Activated CD8-positive, alpha-beta T cell treated with anti-CD3 and anti-CD28 coated beads, Interleukin-2, amount 10 ng/mL, durations not matched to agents 7 days and 5 days (primary cell): ENCODE measurements at places on chromosomes 5 and 9. TPM values are rescaled to one million over a fixed set of nuclear protein-coding genes. Genes with fewer than 3 reads are reported as not detected.
A peak's percentile ranks its signal among the peaks of the same experiment; 100 is the strongest.

DNA sequence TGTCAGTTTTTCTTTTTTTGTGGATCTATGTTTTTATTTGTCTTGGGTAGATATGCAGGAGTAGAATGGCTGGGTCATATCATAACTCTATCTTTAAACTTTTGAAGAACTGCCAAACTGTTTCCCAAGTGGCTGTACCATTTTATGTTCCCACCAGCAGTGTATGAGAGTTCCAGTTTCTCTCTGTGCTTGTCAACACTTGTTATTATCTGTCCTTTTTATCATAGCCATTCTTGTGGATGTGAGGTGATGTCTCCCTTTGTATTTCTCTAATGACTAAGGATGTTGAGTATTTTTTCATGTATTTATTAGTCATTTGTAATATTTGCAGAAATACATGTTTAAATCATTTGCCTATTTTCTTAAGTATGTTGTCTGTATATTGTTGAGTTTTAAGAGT is 17.4 kb upstream of the FAT2 start:
- H3K27ac ChIP-seq, result no peak overlapping the region
- no peaks in the 10 kb centered on the region for H3K36me3 ChIP-seq
- no peak overlapping the region for H3K4me3 ChIP-seq
- H3K4me1 ChIP-seq, result peaks cover 11% of the 10 kb centered on the region

DNA sequence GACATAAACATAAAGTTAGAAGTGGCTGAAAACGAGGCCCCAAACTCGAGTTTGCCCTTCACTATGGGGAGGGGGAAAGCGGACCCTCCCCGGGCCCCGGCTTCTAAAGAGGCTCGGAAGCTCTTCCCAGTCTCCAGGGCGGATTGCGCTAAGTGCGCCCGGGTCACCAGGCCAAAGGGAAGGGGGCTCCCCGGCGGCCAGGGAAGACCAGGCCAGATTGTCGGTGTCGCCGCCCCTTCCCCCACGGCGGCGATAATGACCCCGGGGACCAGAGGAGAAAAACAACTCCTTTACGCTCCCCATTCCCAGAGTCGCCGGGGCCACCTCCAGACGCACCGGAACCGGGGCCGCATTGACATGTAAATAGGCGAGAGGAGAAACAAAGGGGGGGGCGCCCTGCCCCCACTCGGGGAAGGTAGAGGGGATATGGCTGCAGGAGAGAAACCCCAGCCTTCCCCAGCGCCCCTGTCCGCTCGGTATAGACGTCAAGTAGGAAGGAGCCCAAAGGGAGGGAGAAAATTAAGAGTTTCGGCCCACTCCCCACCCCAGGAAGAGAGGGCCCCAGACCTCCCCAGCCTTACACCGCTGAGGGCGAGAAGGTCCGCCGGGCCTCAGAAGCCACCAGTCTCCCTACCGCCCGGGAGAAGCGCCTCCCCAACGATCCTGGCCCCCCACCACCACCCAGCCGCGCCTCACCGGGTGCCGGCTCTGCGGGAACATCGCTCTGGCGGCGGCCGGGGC is 1.7 kb downstream of the TLE1 start:
- H3K27ac ChIP-seq, result no peak overlapping the region
- H3K27me3 ChIP-seq, result peaks cover 25% of the 10 kb centered on the region
- peaks cover 4% of the 10 kb centered on the region for H3K36me3 ChIP-seq
- H3K4me3 ChIP-seq, result peak overlapping the region; percentile 54
- H3K4me1 ChIP-seq, result peaks cover 25% of the 10 kb centered on the region

- no peaks in the 10 kb centered on the region for H3K36me3 ChIP-seq
- no peaks in the 10 kb centered on the region for H3K4me1 ChIP-seq
- H3K4me3 ChIP-seq, result no peak overlapping the region
- no peak overlapping the region for H3K27ac ChIP-seq
- DNase-seq, result no peak
Observed at GRCh38 chr5:109313127-109313526, 96.6 kb downstream of the PJA2 start.

DNA sequence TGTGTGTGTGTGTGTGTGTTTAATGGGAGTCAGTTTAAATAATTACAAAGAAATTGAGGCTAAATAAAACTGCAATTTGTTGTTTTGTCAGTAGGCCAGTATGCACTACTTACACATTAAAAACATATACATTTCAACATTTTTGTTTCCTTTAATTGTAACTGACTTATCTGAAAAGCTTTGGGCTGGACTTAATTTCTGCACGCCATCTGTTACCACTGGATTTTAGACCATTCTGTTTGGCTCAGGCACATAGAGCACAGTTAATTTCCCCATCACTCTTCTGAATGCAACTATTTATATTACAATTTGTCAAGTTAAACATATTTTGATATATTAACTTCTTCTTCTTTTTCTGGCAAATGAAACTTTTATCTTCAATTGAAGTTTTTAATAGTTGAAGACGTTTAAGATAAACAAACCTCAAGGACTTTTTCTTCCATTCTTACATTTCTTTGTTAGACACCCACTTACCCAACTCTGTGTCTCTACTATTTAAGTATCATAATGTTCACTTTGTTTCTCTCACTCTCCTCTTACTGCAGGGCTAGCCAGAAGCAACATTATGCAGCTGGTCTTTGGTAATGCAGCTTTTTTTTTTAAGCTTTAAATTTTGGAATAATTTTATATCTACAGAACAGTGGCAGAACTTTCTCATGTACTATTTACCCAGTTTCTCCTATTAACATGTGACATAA is 253.4 kb upstream of the ANKH start:
- H3K36me3 ChIP-seq, result no peaks in the 10 kb centered on the region
- no peak overlapping the region for H3K27ac ChIP-seq
- H3K4me3 ChIP-seq, result no peak overlapping the region
- H3K27me3 ChIP-seq, result no peaks in the 10 kb centered on the region
- no peaks in the 10 kb centered on the region for H3K4me1 ChIP-seq

DNA sequence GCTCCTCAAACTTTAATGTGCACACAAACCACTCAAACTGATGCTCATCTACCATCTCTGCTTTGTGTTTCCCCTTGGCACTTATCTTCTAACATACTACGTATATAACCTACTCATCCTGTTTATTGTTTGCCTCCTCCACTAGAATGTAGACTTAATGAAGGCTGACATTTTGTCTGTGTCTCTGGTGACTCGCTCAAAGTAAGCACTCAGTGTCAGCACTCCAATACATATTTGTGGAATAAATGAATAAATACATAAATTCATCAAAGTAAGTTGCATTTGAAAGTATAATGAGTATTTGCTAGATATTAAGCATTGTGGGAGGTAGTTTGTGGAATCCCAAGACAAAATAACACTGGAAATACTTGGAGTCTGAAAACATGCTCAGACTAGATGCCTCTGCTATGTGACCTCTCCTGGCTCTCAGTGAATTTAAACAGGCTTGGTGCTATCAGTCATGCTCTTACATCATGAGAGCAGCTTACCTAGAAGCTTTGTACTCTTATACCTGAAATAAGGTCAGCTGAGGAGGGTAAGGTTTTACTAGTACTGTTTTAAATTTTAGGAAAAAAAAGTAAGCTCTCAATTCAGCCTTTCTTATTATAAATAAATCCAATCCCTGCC is 37.0 kb upstream of the RANBP6 start:
- H3K4me3 ChIP-seq, result no peak overlapping the region
- H3K36me3 ChIP-seq, result no peaks in the 10 kb centered on the region
- no peak for DNase-seq
- peaks cover 6% of the 10 kb centered on the region for H3K27me3 ChIP-seq
- H3K4me1 ChIP-seq, result peaks cover 9% of the 10 kb centered on the region

DNA sequence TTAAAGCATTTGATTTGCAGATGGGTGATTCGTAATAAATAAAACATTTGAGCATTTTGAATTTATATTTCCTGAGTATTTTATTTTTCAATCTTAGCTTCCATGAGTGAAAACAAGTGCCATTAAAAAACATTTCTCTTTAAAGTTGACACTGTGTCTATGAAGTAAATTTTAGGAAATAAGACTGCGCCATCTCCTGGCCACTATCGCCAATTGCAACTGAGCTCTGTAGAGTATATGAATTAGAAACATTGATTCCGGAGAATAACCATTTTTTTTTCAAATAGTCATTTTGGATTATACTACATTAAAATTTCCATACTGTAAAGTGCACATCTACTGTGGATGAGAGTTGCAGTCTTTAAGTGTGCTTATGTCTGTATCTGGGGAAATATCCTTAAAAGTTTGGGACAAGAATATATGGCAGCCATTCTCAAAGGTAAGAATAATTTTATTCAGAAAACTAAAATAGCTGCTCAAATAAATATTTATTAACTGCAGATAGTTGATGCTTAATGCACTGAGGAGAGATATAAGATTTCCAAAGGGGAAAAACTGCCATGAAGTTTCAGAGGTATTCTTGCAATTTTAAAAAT is 5.9 kb downstream of the DMRTA1 start:
- peaks cover 2% of the 10 kb centered on the region for H3K4me1 ChIP-seq
- H3K4me3 ChIP-seq, result no peak overlapping the region
- H3K27me3 ChIP-seq, result peaks cover 27% of the 10 kb centered on the region
- DNase-seq, result peak; percentile 61
- no peaks in the 10 kb centered on the region for H3K36me3 ChIP-seq

DNA sequence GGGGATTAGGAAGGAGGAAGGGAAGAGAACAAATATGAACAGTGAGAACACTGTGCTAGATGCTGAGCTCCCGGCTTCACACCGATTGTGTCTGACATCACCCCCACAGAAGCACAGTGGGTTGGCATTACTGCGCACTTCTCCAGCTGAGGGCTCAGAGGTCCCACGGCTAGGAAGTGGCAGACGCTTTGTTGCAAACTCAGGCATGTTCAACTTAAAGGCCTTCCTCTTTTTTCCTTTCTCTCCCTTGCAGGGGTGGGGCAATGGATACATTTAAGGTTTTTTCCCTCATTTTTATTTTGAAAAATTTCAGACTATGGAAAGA is 15.5 kb upstream of the SHB start:
- H3K36me3 ChIP-seq, result no peaks in the 10 kb centered on the region
- DNase-seq, result no peak
- no peak overlapping the region for H3K27ac ChIP-seq
- no peak overlapping the region for H3K4me3 ChIP-seq
- H3K27me3 ChIP-seq, result peaks cover 14% of the 10 kb centered on the region

- peaks cover 42% of the 10 kb centered on the region for H3K4me1 ChIP-seq
- no peaks in the 10 kb centered on the region for H3K27me3 ChIP-seq
- no peak overlapping the region for H3K4me3 ChIP-seq
- no peak for DNase-seq
- peaks cover 3% of the 10 kb centered on the region for H3K36me3 ChIP-seq
- no peak overlapping the region for H3K27ac ChIP-seq
Observed at GRCh38 chr5:68345582-68345981, 130.0 kb downstream of the PIK3R1 start.

GRCh38 chr9:93089481-93089991 is 6.5 kb upstream of the CARD19 start:
- no peak for DNase-seq
- H3K4me1 ChIP-seq, result peaks cover 53% of the 10 kb centered on the region
- peaks cover 54% of the 10 kb centered on the region for H3K36me3 ChIP-seq
- no peaks in the 10 kb centered on the region for H3K27me3 ChIP-seq
- H3K27ac ChIP-seq, result no peak overlapping the region

DNA sequence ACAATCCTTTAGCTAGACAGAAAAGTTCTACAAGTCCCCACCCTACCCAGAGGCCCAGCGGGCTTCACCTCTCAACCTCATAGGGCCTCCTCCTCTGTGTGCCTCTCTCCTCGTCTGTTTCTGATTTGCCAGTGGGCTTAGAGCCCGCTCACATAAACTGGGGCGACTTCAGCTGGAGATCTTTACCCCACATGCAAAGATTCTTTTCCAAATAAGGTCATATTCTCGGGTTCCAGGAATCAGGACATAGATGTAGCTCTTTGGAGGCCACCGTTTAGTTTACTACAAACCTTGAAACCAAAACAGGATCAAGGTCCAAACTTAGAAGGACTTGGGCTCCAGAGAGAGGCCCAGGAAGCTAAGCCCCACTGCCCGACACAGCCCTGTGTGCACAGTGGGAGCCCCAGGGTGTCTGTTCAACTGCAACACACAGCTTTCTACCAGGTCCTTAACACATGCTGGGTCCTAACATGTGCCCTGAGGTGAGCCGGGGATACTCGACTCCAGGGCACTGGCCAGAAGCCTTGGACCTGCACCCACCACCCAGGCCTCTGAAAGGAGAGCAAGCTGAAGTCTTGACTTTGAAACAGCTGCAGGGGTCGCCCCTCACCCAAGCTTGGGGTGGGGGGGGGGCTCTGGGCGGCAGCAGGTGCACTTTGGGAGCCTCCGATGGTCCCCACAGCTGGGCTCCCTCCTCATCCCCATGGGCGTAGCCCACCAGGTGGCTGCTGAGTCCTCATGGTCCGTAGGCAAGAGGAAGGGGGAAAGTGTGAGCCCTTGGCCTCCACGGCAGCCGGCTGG is 26.8 kb upstream of the SLC12A7 start:
- H3K4me3 ChIP-seq, result no peak overlapping the region
- H3K27ac ChIP-seq, result no peak overlapping the region
- H3K36me3 ChIP-seq, result no peaks in the 10 kb centered on the region
- no peak for DNase-seq
- peaks cover 12% of the 10 kb centered on the region for H3K4me1 ChIP-seq
- peaks cover 3% of the 10 kb centered on the region for H3K27me3 ChIP-seq

DNA sequence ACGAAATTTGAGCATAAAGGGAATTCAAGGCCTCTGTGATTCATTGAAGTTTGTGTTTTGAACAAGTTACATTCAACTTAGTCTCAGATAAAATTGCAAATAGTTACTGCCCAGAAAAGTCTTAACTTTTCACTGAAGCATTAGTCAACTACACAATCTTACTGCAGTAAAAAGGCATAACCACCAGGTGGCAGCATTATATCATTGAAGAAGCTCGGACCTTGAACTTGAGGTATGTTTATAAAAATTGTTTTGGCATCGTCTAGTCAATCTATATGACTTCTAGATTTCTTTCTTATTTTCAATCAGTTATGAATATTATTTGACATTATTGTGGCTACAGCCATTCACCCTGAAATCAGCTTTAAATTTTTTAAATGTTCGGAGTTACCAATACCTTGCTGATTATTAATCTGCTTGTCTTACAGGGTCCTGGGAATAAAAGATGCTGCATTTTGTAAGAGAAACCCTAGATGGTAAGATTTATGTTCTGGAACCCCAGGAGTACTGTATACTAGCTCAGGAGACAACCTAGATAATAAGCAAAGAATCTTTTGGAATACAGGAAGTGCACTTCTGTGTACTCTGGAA is 83.9 kb upstream of the GRAMD2B start:
- peak; percentile 73 for DNase-seq
- no peak overlapping the region for H3K27ac ChIP-seq
- H3K36me3 ChIP-seq, result no peaks in the 10 kb centered on the region
- no peak overlapping the region for H3K4me3 ChIP-seq

DNA sequence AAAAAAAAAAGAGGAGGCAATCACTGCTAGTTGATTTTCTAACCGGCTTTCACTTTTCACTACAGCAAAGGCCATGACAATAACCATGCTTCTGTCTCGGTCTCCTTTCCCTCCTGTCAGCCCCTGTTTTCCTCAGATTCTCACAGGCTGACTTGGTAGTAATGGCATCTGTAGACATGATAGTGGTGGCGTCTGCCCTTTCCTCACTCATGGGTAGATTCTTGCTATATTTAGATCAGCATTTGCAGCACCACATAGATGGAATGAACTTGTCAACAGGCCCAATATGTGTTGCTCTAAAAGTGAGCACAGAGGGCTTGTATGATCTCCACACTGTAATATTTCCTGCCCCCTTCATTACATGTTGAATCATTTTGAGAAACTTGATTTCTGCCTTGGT is 120.3 kb upstream of the FTMT start:
- H3K27ac ChIP-seq, result no peak overlapping the region
- H3K4me3 ChIP-seq, result no peak overlapping the region
- no peaks in the 10 kb centered on the region for H3K27me3 ChIP-seq

- H3K4me1 ChIP-seq, result peaks cover 46% of the 10 kb centered on the region
- peak; percentile 44 for DNase-seq
- H3K36me3 ChIP-seq, result peaks cover 11% of the 10 kb centered on the region
- H3K27ac ChIP-seq, result peak overlapping the region; percentile 95
Observed at GRCh38 chr9:125189011-125189360, 617 bp downstream of the PPP6C start.

Gene SLC25A2
- total RNA-seq, result 0.84 TPM

Gene KCNMB1
- total RNA-seq, result not detected

Gene MEF2C
- total RNA-seq, result 0.13 TPM

Gene PCDHB8
- not detected for total RNA-seq
